ENCODE measurements at places on chromosomes 12 and 14.

DNA sequence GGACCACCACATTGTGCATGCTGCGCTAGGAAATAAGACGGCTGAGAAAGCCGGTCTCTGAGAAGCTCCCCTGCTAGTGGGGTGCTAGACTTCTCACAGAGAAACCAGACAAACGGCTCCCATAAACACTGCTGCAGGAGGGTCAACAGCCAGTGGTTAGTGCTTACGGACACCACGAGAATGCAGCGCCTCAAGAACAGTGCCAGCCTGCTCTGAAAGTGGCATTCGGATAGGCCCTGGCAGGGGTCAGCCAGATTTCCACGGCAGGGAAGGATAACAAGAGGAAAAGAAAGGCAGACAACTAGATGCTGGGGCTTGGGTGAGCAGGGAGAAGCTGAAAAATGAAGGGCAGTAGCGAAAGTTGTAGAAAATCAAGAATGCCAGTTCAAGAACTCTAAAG is 26.4 kb downstream of the PPTC7 start:
- DNase-seq = no peak

DNA sequence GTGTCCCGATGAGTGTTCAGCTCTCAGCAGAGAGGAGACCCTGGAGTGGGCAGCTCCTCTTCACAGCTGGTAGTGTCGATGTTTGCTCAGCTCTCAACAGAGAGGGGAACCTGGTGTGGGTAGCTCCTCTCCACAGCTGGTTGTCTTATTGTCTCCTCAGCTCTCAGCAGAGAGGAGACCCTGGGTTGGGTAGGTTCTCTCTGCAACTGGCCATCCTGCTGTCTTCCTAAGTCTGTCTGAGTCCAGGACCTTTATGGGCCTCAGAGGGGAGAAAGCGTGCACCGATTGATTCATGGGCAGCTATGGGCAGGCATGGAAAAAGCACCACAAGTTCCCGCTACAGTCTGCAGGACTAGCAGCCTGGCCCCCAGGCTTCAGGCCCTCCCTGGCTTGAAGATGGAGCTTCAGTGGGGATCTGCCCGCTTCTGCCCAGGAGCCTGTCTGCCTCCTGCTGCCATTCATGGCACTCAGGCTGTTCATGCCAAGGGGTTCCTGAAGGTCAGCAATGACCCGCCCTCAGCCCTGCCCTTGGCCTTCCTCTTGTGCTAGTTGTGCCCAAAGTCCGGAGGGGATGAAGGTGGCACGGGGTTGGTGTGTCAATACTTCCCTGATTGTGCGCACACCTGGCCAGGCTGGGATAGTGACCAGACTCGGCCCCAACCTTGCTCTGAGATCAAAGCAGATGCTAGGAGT is 224.2 kb downstream of the KCNC2 start:
- no peak for DNase-seq

- no peak for DNase-seq
Measured at GRCh38 chr12:129659961-129660622, 243.7 kb downstream of the TMEM132D start.

DNA sequence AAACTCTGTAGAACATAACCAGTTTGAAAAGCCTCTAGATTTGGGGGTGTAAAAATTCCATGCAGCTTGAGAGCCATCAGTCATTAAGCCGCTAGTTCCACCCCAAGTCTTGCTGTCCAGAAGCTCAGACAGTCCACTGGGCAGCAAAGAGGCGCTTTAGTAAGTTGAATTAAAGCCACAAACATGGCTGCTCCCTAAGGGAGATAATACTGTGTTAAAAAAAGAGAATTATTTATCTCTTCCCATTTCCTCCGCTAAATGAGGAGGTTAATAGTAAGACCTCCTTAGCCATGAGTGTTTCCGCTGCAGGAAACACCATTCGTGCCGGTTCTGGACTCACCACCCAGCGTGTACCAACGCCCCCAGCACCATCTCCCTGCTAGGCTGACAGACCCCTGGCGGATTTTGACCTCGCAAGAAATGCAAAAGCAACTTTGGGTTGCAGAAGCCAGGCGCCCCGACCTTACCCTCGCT is 536 bp downstream of the TM7SF3 start:
- no peak for DNase-seq

GRCh38 chr12:121003650-121004049 is 12.6 kb downstream of the C12orf43 start:
- DNase-seq = no peak

- DNase-seq = no peak
Measured at GRCh38 chr14:86997271-86997670, 995.7 kb downstream of the GALC start.

GRCh38 chr14:64997108-64997794 is 10.6 kb downstream of the FNTB start:
- no peak for DNase-seq
